B cell (primary cell): ENCODE measurements at places on chromosomes 13 and 19. TPM values are rescaled to one million over a fixed set of nuclear protein-coding genes. Genes with fewer than 3 reads are reported as not detected.

GRCh38 chr13:66952507-66952906 is 277.6 kb downstream of the PCDH9 start:
- no peaks in the 10 kb centered on the region for H3K36me3 ChIP-seq
- H3K27me3 ChIP-seq, result no peaks in the 10 kb centered on the region
- no peaks in the 10 kb centered on the region for H3K4me1 ChIP-seq
- no peak overlapping the region for H3K4me3 ChIP-seq
- no peak for DNase-seq

GRCh38 chr13:30997697-30998096 is 65.2 kb downstream of the TEX26 start:
- DNase-seq, result no peak
- H3K27ac ChIP-seq, result no peak overlapping the region
- no peak overlapping the region for H3K4me3 ChIP-seq
- H3K4me1 ChIP-seq, result no peaks in the 10 kb centered on the region
- H3K27me3 ChIP-seq, result no peaks in the 10 kb centered on the region
- no peaks in the 10 kb centered on the region for H3K36me3 ChIP-seq

Gene ZNF560
- not detected in 2 replicates for total RNA-seq

Gene FAM83E
- total RNA-seq, result 1.5 and 4.1 TPM in 2 replicates

DNA sequence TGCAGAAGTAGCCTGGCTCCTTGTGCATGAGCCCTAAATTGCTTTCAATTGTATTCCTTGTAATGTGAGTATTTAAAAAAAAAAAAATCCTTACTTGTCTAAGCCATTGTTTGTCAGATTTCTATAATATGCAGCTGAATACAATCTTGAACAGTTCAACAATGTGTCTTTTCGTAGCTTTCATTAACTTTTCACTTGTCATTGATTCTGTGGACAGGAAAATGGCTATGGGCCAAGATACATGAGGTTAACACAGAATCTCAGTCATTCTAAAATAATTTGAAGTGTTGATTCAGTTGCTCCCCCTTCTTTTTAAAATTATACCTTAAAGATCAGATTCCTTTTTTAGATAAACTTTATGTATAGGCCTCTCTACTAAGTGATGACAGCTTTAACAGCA is 395.8 kb upstream of the KLF12 start:
- no peaks in the 10 kb centered on the region for H3K27me3 ChIP-seq
- H3K4me3 ChIP-seq, result no peak overlapping the region
- no peak overlapping the region for H3K27ac ChIP-seq
- no peaks in the 10 kb centered on the region for H3K4me1 ChIP-seq
- H3K36me3 ChIP-seq, result no peaks in the 10 kb centered on the region
